ENCODE measurements at places on chromosomes 11 and 22. TPM values are rescaled to one million over a fixed set of nuclear protein-coding genes. Genes with fewer than 3 reads are reported as not detected.

The PGR gene
- total RNA-seq, result 4.2 TPM

The C1QTNF4 gene
- 0.91 TPM for total RNA-seq

- peaks cover 92% of the 10 kb centered on the region for H3K4me1 ChIP-seq
- H3K4me3 ChIP-seq, result no peak overlapping the region
- peak overlapping the region; percentile 89 for H3K27ac ChIP-seq
- H3K36me3 ChIP-seq, result no peaks in the 10 kb centered on the region
These were observed 12.9 kb downstream of the EHD1 start for GRCh38 chr11:64865286-64866172.

DNA sequence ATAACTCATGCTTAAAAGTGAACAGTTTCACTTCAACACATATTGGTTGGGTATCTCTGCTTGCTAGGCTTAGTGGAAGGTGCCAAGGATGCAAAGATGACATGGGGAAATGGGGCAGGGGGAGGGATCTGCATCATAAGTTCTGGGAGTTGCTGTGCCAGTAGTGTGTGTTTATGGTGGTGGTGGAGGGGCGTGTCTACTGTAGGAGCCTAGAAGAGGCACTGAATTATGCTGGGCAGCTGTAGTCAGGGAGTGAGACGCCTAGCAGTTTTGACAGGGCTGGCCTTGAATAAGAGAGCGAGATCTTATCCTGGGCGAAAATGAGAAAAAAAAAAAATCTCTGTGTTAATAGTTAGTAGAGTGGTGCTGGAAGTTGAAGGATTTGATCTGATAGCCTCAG, 3.0 kb downstream of the ELMOD1 start:
- H3K4me1 ChIP-seq, result peaks cover 26% of the 10 kb centered on the region
- H3K4me3 ChIP-seq, result no peak overlapping the region
- H3K27ac ChIP-seq, result no peak overlapping the region

DNA sequence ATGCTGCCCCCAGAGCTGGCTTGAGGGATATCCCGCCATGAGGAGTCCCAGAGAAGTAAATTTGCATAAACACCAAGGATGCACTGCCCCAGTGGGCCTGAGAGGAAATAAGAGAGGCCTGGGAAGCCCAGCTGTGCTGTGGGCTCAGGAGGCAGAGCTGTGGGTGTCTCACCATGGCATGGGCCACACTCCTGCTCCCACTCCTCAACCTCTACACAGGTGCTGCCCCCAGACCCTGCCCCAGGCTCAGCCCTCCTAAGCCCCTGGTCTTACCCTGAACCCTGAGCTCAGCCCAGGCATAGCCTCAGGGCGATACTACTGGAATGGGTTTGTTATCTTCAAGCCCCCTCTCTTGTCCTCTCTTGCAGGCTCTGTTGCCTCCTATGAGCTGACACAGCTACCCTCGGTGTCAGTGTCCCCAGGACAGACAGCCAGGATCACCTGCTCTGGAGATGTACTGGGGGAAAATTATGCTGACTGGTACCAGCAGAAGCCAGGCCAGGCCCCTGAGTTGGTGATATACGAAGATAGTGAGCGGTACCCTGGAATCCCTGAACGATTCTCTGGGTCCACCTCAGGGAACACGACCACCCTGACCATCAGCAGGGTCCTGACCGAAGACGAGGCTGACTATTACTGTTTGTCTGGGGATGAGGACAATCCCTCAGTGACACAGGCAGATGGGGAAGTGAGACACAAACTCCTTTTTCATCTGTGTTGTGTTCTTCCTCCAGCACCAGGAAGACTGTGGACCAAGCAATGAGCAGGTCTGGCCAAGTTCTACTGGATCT, 59.9 kb downstream of the GGTLC2 start:
- no peaks in the 10 kb centered on the region for H3K4me1 ChIP-seq
- no peaks in the 10 kb centered on the region for H3K36me3 ChIP-seq
- no peak overlapping the region for H3K27ac ChIP-seq
- DNase-seq, result no peak
- no peaks in the 10 kb centered on the region for H3K27me3 ChIP-seq
- no peak overlapping the region for H3K4me3 ChIP-seq

DNA sequence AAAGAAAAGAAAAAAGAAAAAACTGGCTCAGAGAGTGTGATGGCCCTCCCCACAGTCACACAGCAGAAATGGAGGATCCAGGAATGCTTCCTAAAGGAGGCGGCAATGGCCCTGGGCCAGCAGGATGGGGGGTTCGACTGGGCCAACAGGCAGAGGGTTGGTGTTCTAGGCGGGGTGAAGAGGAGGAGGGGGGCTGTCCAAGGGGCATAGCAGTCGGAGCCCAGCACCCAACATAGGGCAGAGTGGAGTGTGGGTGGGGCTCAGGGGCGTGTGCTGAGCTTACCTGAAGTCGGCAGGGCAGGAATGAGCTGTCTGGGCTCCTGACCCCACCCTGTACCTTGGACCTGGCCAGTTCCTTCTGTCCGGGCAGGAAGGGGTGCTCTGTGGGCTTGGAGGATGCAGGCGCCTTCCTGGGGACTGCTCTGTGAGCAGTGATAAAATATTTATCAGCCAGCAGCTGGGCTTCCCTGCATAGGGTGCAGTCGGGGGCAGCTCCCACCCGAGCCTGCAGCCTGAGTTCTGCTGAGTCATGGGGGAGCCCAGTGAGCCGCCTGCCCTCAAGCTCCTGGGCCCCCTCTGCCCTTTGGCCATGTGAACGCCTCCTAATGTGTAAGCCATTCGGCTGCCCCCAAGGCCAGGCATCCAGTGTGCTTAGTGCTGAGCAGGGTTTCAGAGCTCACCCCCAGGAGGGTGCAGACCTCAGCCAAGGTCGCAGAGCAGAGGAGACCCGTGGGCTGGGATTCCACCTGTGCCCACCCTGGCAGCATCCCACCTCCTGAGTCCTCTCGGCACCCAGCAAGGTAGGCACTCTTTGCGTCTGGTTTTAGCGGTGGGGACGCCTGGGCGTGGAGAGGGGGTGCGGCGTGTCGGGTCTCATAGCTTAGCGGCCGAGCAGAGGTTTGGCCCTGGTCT, 25.3 kb upstream of the PRR5 start:
- no peaks in the 10 kb centered on the region for H3K27me3 ChIP-seq
- H3K27ac ChIP-seq, result no peak overlapping the region
- no peaks in the 10 kb centered on the region for H3K4me1 ChIP-seq
- no peak for DNase-seq
- H3K36me3 ChIP-seq, result no peaks in the 10 kb centered on the region

Data from upper lobe of left lung (tissue), 6 donors.